ENCODE measurements at places on chromosomes 12 and 14.

- no peak for DNase-seq
These were observed 48.6 kb upstream of the PCNX1 start for GRCh38 chr14:70858641-70859040.

- no peak for DNase-seq
These were observed 181.0 kb downstream of the IPO8 start for GRCh38 chr12:30514666-30515065.

DNA sequence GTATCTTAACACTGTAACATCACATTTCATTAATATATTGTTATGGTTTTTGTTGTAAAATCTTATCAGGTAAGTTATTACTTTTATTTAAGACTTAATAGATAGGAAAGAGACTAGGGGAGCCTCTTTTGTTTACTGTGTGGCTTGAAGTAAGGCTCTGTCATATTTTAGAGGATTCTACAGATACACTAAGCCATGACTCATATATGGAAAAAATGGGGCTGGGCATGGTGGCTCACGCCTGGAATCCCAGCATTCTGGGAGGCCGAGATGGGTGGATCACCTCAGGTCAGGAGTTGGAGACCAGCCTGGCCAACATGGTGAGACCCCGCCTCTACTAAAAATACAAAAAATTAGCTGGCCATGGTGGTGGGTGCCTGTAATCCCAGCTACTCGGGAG lies 23.6 kb upstream of the NPFF start:
- no peak for DNase-seq

GRCh38 chr14:101925152-101925551 lies 39.2 kb upstream of the DYNC1H1 start:
- DNase-seq: no peak

DNA sequence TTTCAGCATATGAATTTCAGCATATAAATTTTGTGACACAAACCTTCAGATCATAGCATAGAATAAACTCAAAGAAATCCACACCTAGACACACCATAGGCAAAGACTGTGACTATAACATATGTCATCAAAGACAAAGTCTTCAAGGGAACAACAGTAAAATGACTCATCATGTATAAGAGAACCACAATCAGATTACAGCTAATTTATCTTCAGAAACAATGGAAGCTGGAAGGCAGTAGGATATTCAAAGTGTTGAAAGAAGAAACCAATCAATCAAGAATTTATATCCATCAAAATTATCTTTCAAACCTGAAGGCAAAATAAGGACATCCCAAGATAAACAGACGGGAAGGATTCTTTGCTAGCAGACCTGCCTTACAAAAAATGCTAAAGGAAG lies 29.0 kb downstream of the DLK1 start:
- DNase-seq: no peak

DNA sequence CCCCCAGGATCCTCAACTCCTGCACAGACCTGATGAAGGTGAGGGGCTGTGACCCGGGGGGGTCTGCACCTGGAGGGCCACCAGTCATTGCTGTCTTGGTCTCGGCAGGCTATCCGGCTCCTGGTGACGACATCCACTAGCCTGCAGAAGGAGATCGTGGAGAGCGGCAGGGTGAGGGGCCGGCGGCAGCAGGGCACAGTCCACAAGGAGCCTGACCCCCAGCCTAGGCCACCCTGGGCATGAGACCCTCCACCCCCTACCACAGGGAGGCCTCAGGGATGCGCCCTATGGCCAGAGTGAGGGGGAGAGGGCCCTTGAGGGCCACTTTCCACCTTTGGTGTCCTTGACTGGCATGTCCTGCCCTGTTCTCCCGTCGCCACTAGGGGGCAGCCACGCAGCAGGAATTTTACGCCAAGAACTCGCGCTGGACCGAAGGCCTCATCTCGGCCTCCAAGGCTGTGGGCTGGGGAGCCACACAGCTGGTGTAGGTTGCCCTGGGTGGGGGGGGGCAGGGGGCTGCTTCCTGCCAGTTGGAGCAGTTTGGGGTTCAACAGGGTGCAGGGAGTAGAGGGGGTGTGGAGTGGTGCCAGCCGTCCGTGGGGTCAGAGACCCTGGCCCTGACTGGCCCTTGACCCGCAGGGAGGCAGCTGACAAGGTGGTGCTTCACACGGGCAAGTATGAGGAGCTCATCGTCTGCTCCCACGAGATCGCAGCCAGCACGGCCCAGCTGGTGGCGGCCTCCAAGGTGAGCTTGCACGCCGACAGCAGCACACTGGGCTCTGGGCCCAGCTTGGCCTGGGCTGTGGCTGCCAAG lies 25.0 kb downstream of the HIP1R start:
- DNase-seq: peak; percentile 50

All from KG1 (cell line).